SJCRH30 (cell line): ENCODE measurements at places on chromosomes 1 and 21. TPM values are rescaled to one million over a fixed set of nuclear protein-coding genes. Genes with fewer than 3 reads are reported as not detected.

ADGRL2 gene
- 90.3 and 98.0 TPM in 2 replicates for total RNA-seq

BARHL2 gene
- total RNA-seq: not detected in 2 replicates

GRCh38 chr1:85116856-85117255 is 68.6 kb upstream of the MCOLN3 start:
- H3K4me3 ChIP-seq: no peak overlapping the region
- no peak for DNase-seq
- H3K36me3 ChIP-seq: no peaks in the 10 kb centered on the region
- no peak overlapping the region for H3K27ac ChIP-seq
- H3K27me3 ChIP-seq: no peaks in the 10 kb centered on the region
- no peaks in the 10 kb centered on the region for H3K4me1 ChIP-seq

GRCh38 chr1:189899686-189900425 is 577.8 kb downstream of the BRINP3 start:
- H3K4me1 ChIP-seq: no peaks in the 10 kb centered on the region
- no peaks in the 10 kb centered on the region for H3K27me3 ChIP-seq
- no peak overlapping the region for H3K27ac ChIP-seq
- DNase-seq: no peak

- no peak overlapping the region for H3K27ac ChIP-seq
- H3K36me3 ChIP-seq: no peaks in the 10 kb centered on the region
- DNase-seq: no peak
- H3K4me1 ChIP-seq: no peaks in the 10 kb centered on the region
- no peak overlapping the region for H3K4me3 ChIP-seq
- no peaks in the 10 kb centered on the region for H3K27me3 ChIP-seq
These were observed 285.4 kb downstream of the SMYD3 start for GRCh38 chr1:246221485-246222255.
